Stimulated activated CD4-positive, alpha-beta T cell treated with anti-CD3 and anti-CD28 coated beads, Interleukin-2, amount 100 ng/mL, for 4 hours (primary cell): ENCODE measurements at places on chromosomes 3 and 15.

GRCh38 chr3:73433079-73433478 lies 191.7 kb downstream of the PDZRN3 start:
- DNase-seq: no peak

GRCh38 chr3:27345493-27345892 lies 23.7 kb downstream of the NEK10 start:
- DNase-seq: no peak

DNA sequence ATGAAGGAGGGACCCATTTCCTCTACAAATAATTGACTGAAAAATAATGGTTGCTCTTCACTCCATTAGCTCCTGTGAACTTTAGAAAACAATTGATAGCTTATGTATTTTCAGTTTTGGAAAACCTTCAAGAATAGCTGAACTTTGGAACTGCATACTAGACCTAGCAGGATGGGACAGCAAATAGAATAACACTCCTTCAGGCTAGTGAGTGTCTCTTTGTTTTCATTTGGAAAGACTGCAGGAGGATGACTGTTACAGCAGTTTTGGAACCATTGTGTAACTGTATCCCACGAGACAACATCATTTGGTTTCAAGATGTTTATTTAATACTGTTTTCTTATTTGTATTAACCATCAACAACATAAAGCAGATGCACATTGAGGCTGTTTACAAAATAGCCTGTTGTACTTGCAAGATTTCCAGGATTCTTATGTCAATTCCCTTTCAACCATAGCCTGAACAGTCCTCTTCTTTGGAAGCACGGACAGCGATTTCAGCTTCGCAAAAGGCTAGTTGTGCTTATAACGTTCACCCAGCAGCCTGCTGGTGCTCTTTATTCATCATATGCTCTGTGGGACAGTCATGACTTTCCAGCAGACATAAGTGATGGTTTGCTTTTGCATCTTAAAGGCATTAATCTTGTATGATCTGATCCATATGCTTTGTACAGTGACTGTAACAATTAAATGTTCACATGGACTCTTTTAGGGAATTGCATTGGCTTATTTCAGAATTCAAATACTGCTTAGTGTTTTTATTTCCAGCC lies 335.5 kb downstream of the IL5RA start:
- no peak for DNase-seq

DNA sequence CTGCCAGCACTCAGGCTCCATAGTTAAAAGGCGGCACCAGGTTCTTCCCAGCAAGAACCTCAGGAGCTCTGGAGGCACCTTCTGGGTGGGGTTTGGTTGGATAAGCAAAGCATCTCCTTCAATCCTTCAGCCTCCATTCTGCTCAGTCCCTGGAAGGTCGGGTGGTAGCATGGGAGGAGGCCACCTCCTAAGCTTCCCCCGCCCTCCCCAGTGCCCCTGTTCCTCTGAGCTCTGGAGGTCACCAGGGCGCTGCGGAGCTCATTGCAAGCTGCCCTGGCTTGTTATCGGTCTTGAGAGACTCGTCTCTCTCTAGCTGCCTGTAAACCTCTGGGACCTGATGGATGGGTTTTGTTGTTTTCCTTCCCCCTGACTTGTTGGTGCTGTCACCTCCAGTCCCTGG lies 124.8 kb downstream of the RPLP1 start:
- no peak for DNase-seq

DNA sequence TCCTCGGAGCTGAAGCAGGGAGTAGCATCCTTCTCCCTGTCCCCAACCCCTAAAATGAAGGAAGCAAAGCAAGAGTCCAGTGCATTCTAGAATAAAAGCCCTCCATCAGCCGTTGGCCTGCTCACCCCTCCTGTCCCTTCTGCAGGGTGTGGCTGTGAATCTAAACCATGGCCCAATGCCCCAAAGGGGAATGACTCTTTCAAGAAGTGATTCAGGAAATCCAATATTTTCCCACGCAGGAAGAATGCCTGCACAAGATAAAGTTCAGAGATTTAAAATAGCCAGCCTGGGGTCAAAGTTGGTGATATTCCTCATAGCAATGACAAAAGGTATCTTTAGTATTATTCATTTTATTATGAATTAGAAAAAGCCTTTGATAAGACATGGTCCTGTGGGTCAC lies 38.5 kb downstream of the SLCO2A1 start:
- no peak for DNase-seq

DNA sequence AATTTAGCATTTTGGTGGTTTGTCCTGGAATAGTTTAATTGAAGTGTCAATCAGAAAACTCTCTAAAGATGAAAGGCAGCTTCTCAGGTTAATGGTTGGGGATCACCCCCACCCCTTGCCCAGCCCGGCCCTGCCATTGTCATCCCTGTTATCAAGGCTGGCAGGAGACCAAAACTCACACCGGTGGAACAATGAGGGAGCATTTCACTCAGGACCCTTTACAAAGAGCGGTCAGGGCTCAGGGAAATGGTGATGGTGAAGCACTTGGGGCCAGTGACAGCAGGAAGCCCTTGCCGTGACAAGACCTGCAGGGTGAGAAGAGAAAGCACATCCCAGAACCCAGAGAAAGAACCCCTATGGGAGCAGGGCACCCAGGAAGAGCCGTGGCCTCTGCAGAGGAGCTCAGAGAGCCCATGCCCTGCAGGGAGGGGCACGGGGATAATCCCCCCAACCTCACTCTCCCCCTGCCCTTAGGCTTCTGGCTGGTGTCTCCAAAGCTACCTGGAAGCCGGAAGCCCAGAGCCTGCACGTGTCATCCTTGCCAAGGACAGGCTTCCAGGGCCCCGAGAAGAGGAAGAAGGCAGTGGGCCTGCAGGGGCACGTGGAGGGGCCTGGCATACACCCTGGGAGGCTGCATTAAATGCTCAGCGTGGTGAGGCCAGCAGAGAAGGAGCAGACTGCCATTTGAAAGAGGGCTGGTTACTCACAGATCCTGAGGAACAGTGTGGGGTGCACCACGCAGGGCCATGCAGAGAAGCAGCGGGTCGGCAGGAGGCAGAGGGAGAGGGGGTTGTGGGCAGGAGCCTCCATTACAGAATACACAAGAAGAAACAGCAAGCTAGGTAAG lies 80.6 kb upstream of the PRR20G start:
- no peak for DNase-seq

DNA sequence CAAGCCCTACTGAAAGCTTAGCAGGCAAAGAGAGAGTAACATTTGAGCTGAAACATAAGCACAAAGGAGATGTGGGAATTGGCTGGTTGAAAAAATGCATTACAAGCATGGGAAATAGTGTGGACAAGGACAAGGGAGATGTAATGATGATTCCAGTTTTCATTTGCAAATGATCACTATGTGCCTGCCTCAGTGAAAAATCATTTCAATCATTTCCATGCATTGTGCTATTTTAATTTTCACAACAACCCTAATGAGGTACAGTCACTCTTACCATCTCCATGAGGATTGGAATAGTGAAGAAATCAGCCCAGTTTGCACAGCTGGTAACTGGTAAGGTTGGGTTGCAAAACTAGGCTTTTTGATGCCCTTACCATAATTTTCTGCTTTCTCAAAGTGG lies 123.2 kb downstream of the ARNT2 start:
- DNase-seq: no peak

DNA sequence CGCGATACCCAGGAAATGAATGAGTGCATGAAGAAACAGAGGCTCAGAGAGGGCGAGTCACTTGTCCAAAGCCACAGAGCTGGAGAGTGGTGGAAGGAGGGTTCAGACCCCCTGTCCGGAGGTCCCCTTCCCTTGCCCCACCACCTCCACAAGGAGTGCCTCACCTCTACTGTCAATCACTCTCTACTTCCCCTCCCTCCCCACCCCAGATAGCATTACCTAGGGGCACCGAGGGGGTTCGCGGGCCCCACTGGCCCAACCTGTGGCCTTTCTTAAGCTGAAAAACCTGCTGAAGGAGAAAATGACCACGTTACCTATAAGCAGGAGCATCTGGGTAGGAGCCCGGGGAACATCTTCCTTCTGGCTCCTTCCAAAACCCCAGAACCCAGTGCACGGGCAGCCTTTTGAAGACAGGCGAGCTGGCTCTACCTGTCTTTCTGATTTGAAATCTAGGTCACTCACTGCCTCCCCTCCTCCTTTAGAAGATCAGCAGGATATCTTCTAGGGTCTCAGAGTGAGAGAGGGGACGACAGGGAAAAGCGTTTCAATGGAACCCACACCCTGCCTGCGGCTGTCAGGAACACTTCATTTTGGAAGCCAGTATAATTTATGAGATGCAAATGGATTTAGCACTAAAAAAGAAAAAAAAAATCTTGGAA lies 89.9 kb upstream of the MEF2A start:
- DNase-seq: no peak

- no peak for DNase-seq
Measured at GRCh38 chr15:92883876-92884435, 16.2 kb upstream of the CHD2 start.

- DNase-seq: no peak
Measured at GRCh38 chr3:125129512-125129997, 73.8 kb upstream of the HEG1 start.

GRCh38 chr3:194840661-194841514 lies 155.2 kb downstream of the FAM43A start:
- no peak for DNase-seq

DNA sequence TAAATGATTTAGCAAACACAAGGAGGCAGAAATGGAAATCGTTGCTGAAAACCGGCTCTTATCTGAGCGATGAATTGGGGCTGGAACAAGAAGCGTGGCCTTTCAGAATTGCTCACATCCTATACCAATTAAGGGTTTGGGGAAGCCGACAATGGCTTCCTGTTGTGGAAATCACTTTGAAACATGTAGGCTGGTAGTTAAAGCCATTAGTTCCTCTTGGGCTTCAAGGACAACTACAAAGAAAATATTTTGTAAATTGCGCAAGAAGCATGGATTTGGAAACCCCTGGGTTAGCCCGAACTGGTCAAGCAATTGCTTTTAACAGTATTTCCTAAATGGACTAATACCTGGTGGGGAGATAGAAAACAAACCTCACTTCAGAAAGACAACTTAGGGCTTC lies 182.4 kb downstream of the ADAMTS9 start:
- no peak for DNase-seq

GRCh38 chr3:194890091-194890490 lies 204.4 kb downstream of the FAM43A start:
- no peak for DNase-seq

DNA sequence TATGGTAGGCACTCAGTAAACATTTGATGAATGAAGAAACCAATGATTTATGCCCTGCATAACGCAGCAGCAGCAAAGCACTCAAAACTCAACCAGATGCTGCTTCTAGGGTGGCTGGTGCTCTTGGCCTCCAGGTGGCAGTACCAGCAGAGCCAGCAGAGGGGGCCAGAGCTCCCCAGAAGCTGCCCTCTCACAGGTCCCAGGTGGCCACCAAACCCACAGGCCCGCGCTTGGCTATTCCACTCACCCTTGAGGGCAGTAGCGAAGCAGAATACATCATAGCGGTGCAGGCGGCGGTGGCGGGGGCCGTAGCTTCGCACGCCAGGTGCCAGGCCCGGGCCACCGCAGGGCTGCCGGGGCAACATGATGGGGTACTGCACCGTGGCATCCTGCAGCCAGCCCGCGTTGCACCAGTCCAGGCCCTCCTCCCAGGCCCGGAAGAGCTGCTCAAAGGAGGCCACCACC lies 16.6 kb downstream of the HAPLN3 start:
- DNase-seq: no peak

DNA sequence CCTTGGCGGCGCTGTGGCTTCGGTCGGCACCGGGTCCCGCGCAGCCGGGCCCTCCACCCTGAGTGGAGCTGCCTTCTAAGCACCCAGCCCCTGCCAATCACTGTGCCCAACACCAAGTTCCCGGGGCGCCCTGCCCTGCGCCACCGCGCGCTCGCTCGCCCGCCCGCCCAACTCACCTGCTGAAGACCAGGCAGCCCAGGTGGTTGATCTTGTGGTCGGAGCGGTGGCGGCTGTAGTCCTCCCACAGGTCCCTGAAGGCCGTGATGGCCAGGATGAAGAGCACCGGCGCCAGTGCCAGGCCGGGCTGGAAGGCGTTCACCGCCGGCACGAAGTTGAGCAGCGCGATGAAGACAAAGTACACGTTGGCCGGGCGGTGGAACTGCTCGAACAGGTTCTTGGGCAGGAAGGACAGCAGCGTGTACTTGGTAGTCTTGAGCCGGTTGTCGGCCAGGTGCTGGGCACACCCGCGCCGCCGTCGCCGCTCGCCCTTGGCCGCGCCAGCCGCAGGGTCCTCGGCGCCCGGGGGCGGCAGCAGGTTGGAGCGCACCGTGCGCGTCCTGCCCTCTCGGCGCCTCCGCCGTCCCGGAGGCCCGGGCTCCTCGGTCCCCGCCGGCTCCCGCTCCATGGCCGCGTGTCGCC lies 536 bp downstream of the ATP10A start:
- peak; percentile 44 for DNase-seq

GRCh38 chr3:126291537-126291936 lies 65.7 kb downstream of the KLF15 start:
- no peak for DNase-seq

GRCh38 chr15:100055821-100056220 lies 286.0 kb downstream of the ADAMTS17 start:
- no peak for DNase-seq

- DNase-seq: no peak
Measured at GRCh38 chr15:78414621-78415250, 23.3 kb upstream of the IREB2 start.

DNA sequence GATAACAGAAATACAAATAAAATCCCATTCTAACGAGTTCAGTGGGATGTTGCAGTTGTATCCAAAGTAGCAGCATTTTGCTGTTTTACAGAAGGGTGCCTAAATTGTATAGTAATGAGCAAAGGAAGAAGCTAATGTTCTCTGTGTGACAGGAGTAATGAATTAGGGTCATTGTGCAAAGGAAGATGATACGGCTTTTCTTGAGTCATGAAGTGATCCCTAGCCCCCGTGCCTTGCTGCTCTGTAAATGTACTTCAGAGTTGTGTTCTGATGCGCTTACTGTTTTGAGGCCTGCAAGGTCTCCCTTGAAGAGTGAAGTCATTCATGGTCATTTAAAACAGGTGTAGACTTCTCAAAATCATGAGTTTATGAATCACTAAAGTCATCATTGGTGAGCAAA lies 37.9 kb downstream of the ATP1B3 start:
- no peak for DNase-seq

- DNase-seq: no peak
Measured at GRCh38 chr3:74501007-74501406, 113.5 kb downstream of the CNTN3 start.
